ENCODE measurements at places on chromosomes 1 and 21. TPM values are rescaled to one million over a fixed set of nuclear protein-coding genes. Genes with fewer than 3 reads are reported as not detected.

TMEM61 gene
- total RNA-seq = not detected

RNU1-4 gene
- not detected for total RNA-seq

NBPF6 gene
- total RNA-seq = not detected

OPRD1 gene
- 0.06 TPM for total RNA-seq

MAEL gene
- not detected for total RNA-seq

S100A2 gene
- 23.4 TPM for total RNA-seq

C8A gene
- not detected for total RNA-seq

LCE3D gene
- 0.69 TPM for total RNA-seq

DIO1 gene
- total RNA-seq = not detected

CNR2 gene
- not detected for total RNA-seq

CD1B gene
- not detected for total RNA-seq

Measured in A549 treated with DMSO at 1 μM for 4 hours (cell line).